ENCODE measurements at places on chromosomes 5 and 9.

DNA sequence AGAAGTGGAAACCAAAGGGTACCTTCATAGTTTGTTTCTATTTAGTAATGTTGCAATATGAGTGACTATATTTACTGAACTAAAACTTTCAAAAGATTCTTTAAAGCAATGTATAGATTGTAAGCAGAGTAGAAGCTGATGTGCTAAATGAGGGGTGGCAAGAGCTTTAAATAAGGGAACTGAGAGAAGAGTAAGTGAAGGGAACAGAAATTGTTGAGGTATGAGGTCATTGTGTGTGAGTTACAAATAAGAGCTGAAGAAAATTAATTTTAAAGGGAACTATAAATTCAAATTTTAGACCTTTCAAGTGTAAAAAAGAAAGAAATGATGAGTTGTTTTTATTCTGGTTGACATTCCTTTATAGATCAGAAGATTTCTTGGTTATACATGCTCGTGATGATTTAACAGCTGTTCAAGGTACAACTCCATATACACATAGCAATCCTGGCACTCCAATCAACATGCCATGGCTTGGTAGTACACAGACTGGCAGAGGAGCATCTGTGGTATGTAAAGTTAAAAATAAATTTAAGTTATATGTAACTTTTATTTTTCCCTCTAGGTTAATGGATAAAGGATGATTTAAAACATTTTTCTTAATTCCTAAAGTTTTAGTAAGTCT lies 135.1 kb upstream of the TNFAIP8 start:
- no peak for DNase-seq

DNA sequence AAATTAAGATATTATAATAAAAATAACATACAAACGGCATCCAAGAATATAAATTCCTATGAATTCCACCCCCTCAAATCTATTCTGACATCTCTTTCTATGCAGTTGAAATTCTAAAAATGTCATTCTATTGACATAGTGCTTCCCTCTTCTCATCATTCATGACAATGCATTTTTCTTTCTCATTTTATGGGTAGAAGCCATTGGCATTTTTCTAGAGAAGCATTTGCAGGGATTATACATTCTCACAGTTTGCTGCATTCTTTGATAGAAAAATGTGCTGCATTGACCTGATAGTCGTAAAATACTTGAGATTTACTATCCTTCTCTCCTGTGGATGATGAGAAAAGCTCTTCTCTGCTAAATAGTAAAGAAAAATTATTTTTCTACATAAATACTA lies 760.9 kb upstream of the ACO1 start:
- no peak for DNase-seq

DNA sequence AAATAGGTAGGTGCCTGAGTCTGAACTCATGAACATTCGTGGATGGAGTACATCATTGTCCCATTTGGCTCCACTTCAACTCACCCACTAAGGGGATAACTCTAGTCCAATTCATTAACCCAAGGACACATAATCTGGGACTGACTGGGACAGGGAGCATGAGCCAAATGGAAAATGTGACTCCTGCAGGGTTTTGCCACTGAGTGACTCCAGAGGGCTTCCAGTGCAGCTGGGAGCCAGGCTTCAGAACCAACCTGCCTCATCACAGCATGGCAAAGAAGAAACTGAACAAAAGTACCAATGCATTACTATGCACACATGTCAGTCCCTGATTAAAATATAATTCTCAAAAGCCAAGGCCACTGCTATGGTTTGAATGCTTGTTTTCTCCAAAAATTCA lies 159.7 kb upstream of the SNX2 start:
- no peak for DNase-seq

DNA sequence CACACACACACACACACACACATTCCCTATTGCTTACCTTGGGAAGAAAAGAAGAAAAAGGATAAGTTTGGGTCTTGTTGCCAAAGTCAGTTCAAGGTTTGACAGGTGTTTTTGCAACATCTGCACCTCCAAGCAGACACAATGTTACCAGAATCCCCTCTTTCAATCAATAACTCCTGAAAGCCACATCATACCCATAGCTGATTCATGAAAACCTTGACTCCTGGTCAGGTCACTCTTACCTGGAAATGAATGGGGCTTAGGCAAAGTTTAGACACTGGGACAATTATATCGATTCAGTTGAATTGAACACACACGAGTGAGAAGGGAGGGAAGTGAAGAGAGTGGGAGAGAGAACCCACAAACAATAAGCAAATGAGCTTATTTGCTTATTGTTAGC lies 27.0 kb downstream of the IL9 start:
- no peak for DNase-seq

DNA sequence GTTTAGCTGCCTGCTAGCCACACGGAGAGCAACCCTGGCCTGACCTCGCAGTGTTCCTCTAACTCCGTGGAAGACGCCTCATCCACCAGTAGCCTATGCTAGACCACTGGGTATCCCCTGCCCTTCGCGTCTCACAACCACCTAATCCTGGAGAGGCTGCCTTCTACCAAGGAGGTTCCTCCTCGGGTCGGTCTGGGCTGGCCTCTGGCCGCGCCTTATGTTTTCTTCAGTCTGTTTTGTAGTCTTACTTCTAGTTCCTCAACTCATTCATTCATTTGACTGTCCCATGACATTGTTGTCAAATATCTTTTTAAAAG lies 1.6 kb upstream of the TPM2 start:
- no peak for DNase-seq

DNA sequence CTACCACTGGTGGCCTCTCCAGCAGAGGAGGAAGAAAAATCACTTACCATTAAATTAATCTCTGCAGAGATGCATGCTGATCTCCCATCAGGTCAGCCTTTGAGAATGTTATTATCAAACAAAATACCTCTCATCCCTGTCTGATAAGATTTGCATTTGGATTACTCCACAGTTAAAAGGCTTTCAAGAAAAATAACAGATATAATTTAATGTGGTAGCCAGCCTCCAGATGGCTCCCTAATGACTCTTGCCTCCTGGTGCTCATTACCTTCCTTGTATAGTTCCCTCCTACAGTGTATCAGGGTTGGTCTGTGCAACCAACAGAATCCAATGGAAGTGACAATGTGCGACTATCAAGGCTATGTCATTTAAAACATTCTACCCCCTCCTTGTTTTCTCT lies 63.6 kb upstream of the TNPO1 start:
- DNase-seq: no peak

- DNase-seq: no peak
Observed at GRCh38 chr5:104646416-104646815, 1083.8 kb upstream of the NUDT12 start.

DNA sequence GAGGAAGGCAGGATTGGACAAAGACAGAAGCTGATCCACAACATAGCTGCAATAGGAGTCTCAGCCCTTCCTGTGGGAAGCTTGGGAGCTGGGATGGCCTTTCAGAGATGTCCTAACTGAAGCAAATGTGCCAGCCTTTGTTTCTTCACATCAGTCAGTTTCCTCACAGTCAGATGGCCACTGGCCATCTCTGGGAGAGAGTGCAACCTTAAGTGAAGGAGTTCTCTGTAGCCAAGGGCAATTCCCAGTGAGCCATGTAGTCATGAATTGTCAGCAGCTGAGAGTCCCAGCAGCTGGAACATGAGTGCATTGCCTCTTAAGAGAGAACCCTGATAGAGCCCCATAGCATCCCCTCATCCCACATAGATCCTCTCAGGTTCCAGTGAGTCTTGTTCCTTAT lies 89.1 kb upstream of the LIFR start:
- DNase-seq: no peak

DNA sequence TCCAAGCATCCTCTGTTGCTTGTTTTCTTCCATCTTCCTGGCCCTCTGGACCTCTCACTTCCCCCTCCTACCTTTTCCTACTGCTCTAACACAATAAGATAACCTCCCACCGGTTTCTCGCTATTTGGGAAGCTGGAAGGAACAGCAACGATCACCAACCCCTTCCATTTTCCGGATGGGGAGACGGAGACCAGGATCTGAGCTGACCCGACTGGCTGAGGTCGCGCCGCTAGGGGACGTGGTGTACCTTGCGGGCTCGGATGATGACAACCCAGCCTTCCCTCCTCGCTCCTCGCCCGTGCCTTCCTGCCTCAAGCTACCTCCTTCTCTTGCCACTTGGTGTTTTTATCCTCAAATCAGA lies 1.9 kb downstream of the LPAR1 start:
- DNase-seq: no peak

- no peak for DNase-seq
Observed at GRCh38 chr5:88256872-88257271, 11.8 kb downstream of the TMEM161B start.

- DNase-seq: no peak
Observed at GRCh38 chr5:179900711-179901110, 7.0 kb downstream of the TBC1D9B start.

DNA sequence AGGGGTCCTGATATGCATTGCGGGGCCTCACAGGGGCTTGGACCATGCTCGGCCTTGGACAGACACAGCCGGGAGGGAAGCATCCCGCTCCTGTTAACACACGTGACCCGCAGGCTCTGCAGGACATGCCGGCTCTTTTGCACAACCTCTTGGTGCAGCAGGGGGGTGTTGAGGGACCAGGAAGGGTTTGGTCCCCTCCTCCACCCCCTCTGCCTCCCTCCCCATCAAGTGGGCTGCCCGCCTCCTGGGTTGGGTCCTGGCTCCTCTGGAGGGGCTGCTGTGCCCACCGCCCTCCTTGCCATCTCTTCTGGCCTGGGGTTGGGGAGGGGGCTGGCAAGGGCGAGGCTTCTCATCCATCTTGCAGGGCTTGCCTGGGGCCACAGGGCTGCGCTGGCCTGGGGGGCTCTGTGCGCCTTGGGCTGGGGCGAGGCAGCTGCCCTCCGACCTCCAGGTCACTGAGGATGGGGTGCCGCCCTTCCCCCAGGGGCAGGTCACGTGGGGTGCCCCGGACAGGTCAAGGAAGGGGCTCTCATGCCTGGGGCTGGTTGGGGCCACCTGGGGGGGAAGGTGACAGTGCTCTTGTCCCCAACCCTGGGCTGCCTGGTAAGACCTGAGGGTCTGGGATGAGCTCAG lies 16.8 kb upstream of the SLC9A3 start:
- no peak for DNase-seq

DNA sequence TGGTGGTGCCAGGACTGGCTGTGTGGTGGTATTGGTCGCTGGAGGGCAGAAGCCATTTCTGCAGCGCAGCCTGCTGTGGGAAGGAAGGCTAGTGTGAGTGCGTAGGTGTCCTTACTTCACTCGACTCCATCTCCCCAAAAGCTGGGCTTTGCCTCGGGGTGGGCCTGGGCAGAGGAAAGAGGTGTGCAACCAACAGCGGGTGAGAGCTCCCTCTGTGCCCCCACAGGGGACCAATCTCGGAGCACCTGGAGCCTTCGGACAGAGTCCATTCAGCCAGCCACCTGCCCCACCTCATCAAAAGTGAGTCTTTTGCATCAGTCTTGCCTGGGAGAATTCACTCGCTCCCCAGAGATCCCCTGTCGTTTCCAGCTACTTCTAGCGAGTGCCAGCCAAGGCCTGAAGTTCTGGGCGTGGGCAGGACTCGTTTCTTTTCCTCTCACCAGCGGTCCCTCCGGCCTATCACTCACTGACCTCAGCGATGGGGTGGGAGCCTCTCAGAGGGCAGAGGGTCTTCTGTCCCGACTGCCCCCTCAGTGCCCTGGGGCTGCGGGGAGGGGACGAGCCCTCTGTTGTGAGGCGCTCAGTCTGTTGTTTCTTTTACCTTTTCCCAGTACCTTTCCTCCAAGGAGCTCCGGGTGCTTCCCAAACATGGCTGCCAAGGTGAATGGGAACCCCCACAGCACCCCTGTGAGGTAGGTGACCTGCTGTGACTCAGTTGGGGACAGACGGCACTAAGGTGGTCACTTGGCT lies 32.9 kb upstream of the PRDM12 start:
- DNase-seq: no peak

- no peak for DNase-seq
Observed at GRCh38 chr5:62778316-62779009, 199.8 kb downstream of the LRRC70 start.

DNA sequence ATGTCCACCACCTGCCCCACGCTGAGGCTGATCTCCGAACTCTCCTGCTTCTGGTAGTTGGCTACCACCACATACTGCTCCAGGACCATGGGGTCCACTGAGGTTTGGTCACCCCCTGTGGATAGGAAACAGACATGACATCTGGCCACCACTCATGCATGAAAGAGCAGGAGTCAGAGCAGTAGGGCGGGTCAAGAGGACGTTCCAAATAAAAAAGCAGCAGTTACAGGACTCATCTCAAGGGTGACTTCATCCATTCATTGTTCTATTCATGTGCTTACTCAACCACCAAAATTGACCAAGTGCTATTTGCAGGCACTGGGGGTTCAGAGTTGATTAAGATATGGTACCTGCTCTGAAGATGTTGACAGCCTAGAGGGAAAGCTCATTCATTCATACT lies 79.2 kb upstream of the UBTD2 start:
- no peak for DNase-seq

GRCh38 chr5:51479840-51480239 lies 96.6 kb downstream of the ISL1 start:
- no peak for DNase-seq

DNA sequence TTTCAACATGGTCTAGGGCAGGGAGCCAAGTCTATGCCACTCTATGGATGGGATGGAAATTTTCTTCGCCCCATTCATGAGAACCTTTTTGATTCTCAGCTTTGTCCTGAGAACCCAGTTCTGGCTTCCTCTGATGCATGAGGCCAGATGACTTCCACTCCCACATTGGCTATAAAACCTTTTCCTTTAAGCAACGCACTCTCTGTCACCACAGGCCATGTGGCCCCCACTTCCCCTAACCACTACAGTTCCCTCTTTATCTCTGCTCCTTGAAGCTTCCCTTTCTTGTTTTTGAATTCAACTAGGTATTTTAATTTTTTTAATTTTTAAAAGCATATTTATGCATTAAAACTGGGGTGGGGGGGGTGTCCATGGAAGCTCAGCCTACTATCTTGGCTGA lies 401.3 kb downstream of the ENC1 start:
- no peak for DNase-seq

- DNase-seq: peak; percentile 21
Observed at GRCh38 chr9:95516734-95517558, at the start of gene PTCH1. PTCH1 (minus strand) TSS chr9:95516971.

GRCh38 chr9:79135681-79136415 lies 435.9 kb upstream of the TLE4 start:
- DNase-seq: no peak

DNA sequence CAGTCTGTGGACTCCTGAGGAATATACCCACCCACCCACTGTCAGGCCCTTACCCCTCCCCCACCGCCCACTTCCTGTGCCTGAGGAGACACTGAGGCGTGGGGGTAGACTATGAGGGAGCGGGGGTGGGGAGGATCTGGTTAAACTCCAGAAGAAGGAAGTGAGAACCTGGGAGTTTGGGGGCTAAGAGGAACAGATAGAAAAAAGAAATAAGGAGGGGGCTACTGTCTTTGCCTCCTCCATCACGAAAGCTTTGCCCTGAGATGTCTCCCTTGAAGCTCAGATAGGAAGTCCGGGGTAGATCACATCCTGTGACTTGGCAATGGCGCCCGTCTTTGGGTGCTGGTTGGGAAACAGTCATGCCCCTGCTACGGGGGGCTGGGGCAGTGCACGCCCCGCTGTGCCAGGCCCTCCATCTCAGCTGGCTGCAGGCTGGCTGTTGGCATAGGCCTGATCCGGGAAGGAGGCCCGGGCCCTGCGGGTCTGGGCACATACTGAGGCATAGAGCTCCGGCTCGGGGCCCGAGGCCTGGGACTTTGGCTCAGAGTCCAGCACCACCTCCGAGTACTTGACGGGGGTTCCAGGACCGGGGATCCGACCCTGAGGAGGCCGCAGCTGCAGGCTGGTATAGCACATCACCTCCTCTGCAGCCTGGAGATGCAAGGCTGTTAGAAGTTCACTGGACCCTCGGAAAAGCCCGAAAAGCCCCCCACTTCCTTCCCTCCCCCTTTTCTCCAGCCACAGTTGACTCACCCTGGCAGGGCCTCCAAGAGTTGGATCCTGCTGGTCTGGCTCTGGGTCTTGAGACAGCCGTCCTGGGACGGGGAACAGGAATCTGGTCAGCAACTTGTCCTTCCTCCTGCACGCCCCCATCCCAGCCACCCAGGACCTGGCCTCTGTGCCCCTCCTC lies 1.0 kb downstream of the SIT1 start:
- DNase-seq: peak; percentile 15
